ENCODE measurements at places on chromosomes 6 and 20.

DNA sequence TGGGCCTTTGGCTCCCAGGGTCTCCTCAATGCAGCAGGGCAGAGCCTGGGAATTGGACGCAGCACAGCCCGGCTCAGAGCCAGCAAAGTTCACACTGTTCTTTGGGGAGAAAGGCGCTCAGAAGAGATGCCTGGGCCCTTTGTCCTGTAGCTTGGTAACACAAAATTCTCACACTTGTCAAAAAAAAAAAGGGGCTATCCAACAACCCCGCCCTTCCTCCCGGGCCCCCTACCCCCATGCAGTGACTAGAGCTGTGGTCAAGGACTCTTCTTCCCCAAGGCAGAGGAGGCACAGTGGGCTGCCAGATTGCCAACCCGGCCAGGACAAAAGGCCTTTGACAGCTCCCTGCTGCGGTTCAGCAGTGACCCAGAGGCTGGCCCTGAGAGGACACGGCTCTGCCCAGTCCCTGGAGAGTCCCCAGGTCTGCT lies 2.0 kb downstream of the NKAIN4 start:
- DNase-seq, result no peak

GRCh38 chr6:47321577-47321976 lies 11.9 kb upstream of the TNFRSF21 start:
- no peak for DNase-seq

- DNase-seq, result no peak
These were observed 66.9 kb downstream of the SYNJ2 start for GRCh38 chr6:158048589-158048988.

DNA sequence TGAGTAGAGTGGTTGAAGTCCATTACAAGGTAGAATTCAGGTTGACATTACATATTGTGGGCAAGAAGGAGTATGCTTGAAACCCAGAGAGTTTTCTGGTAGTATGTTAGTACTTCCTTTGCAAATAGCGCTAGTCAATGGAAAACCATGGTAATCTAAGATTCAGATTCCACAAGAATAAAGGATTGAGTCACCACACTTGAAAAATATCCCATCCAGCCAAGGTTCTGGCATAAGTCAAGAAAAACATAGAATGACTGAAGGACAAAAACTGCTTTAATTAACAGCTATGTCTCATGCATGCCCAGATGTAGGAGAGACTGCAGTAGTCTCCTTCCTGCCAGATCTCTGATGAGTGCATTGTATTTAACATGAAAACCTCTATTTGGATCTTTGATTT lies 469.8 kb downstream of the BMP2 start:
- no peak for DNase-seq

- no peak for DNase-seq
These were observed 90.6 kb downstream of the EYA2 start for GRCh38 chr20:46985250-46985649.

- no peak for DNase-seq
These were observed 31.1 kb downstream of the PLG start for GRCh38 chr6:160733050-160733646.

GRCh38 chr6:20534295-20535262 lies at the start of gene CDKAL1:
Gene CDKAL1 (plus strand): TSS chr6:20534457. CDS start chr6:20546351, 11,894 bp downstream.
- peak; percentile 64 for DNase-seq

GRCh38 chr6:97175806-97176205 lies 107.2 kb downstream of the MMS22L start:
- no peak for DNase-seq

GRCh38 chr20:16191496-16191895 lies 381.8 kb downstream of the KIF16B start:
- DNase-seq, result no peak

- no peak for DNase-seq
These were observed 388.3 kb upstream of the RNF217 start for GRCh38 chr6:124573953-124574352.

- no peak for DNase-seq
These were observed 1.5 kb downstream of the MAP7 start for GRCh38 chr6:136548582-136549299.

DNA sequence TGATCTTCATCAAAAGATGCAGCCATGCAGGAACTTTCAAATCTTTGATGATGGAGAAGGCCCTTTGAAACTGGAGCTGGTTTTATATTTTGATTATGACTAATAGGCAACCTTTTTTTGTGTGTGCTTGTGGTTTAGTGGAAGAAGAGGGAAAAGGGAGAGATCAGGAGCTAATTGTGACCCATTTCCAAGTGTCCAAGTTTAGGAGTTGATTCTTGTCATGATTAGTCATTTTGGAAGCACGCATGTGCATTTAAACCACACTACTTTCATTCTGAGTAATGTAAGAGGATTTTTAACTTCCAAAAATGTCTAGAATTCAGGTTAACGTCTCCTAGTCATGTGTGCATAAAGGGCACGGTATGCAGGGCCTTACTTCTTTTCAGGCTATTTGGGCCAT lies 3.5 kb downstream of the FOXO3 start:
- no peak for DNase-seq

DNA sequence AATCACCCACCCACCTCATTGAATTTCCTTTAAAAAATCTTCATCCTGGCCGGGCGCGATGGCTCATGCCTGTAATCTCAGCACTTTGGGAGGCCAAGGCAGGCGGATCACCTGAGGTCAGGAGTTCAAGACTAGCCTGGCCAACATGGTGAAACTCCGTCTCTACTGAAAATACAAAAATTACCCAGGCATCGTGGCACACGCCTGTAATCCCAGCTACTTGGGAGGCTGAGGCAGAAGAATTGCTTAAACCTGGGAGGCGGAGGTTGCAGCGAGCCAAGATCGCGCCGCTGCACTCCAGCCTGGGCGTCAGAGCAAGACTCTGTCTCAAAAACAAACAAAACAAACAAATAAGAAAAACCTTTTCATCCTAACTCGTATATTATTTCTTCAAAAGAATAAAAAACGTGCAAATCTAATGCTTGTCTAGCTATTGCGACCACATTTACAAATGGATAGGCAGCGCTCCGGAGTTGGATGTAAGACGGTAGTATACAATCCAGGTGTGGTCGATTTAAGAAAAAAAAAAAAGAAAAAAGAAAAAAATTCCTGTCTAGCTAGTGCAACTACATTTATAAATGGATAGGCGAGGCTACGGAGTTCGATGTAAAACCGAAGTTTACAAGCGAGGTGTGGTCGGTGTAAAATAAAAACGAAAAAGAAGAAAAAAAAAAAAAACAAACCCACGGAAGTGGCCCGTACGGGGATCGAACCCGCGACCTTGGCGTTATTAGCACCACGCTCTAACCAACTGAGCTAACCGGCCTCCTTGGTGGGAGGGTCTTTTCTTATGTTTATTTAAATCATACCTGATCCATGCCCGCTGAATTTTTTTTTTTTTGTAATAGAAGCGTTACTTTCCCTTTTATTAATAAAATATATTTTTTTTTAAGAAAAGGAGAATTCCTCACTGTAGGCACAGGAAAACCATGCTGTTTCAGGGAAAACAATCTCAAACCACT lies 70.7 kb upstream of the PRSS16 start:
- no peak for DNase-seq

GRCh38 chr6:79038061-79038460 lies 40.0 kb downstream of the PHIP start:
- DNase-seq, result no peak
